ENCODE measurements at places on chromosomes 5 and 9.

- DNase-seq: peak; percentile 50
These were observed 13.9 kb downstream of the STC2 start for GRCh38 chr5:173314166-173314952.

GRCh38 chr9:33111631-33112030 lies 35.2 kb upstream of the SMU1 start:
- no peak for DNase-seq

DNA sequence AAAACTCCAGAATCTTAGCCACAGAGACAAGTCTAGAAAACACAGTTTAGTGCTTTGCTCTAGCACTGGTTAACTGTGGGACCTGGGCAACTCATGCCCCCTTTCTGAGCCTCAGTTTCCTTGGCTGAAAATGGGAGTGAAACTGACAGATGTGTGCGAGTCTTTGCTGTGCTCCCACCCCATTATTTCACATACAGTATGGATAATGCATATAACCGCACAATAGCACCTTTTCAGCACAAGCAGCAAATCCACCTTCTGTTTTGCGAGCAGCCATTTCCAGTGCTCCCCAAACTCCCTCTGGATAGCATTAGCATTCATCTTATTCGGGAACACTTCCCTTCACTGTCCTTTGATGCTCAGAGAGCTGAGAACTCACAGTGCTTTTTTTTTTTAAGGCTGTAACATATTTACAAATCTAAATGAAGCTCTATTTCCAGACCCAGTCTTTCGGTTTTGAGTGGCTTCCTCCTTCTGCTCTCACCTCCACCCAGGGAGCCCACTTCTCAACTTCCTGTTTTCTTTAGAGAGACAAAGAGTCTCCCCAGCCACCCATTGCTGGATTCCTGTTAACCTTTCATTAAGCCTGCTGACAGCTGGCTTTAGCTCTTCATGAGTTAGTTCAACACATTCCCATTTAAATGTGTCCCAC lies 49.2 kb downstream of the TIMD4 start:
- DNase-seq: no peak

DNA sequence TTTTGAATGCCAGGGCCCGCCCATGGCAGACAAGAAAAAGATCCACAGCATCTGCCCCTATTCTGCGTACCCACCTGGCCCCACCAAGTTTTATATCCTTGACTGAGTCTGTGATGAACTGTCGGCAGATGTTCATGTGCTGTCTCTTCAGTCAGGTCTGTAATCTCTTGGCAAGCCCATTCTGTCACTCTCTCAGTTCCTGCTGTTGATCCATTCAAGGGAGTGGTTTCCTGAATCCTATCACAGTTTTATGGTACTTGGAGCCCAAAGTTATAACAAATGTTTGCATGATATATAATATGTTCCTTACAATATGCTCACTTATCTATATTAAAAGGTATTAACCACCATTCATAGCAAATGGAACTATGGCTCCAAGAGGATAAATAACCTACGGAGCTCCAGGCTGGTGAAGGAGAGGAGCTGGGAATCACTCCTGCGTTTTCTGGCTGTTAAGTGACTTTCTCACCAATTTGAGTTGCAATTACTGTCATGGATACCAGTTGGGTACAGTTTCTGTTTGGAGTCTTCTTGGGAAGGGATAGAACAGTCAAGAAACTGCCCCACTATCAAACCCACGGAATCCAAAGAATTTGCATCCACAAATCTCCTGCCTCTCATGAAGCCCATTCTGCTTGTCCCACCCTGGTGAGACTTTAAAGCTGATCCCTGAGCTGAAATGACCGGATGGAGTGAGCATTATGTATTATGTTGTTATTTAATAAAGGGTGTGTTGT lies 103.4 kb upstream of the SPRY4 start:
- no peak for DNase-seq

DNA sequence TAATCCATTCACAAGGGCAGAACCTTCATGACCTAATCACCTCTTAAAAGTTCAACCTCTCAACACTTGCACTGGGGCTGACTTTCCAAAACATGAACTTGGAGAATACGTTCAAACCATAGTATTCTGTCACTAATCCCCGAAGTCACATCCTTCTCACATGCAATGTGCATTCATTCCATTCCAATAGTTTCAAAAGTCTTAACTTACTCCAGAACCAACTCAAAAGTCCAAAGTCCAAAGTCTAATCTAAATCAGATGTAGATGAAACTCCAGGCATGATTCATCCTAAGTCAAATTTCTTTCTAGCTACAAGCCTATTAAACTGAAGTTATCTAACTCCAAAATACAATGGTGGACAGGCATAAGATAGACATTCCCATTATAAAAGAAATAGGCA lies 21.7 kb upstream of the ADAMTSL1 start:
- DNase-seq: peak; percentile 59

DNA sequence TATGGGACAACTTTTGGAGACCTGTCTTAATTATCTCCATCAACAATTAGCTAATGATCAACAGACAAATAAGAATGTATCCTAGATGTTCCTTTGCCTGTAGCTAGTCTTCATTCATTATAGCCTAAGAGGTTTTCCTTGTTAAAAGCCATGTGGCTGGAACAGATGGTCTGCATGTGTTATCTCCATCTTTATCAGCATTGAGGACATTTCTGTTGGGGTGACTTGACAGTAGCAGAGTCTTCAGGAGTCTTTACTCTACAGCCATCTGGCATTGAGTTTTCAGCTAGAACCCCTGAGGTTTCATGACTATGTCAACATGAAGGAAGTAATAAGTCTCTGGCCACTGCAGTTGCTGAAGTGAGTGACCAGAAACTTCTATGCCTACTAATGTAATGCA lies 106.6 kb upstream of the TLE4 start:
- DNase-seq: no peak

GRCh38 chr5:175713930-175714329 lies 56.1 kb downstream of the HRH2 start:
- DNase-seq: no peak

GRCh38 chr5:50807661-50808060 lies 141.2 kb downstream of the PARP8 start:
- DNase-seq: peak; percentile 2

- DNase-seq: no peak
These were observed 164.1 kb downstream of the PRR16 start for GRCh38 chr5:120628156-120628555.

- no peak for DNase-seq
These were observed 22.2 kb downstream of the TNFSF8 start for GRCh38 chr9:114908104-114908622.

GRCh38 chr5:96031811-96032261 lies 70.2 kb upstream of the ELL2 start:
- peak; percentile 59 for DNase-seq

GRCh38 chr9:34653151-34654072 lies 1.4 kb downstream of the IL11RA start:
- DNase-seq: peak; percentile 47

- no peak for DNase-seq
These were observed 1877.3 kb upstream of the ACO1 start for GRCh38 chr9:30507166-30507565.

GRCh38 chr5:66329078-66329477 lies 185.0 kb downstream of the SREK1 start:
- no peak for DNase-seq

DNA sequence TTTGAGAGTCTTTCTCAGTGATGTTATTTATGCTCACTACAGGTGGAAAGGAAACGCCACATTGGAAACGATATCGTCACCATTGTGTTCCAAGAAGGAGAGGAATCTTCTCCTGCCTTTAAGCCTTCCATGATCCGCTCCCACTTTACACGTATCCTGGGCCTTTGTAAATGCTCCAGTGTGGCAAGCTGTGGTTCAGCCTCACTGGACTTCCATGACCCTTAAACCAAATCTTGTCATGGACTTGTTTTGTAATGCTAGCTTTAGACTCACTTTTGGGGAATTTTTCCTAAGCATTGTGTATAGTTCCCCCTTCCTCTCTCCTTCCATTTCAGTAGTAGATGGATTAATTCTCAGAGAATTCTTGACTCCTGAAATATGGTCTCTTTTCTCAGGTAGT lies 60.9 kb upstream of the SLC2A8 start:
- peak; percentile 23 for DNase-seq

DNA sequence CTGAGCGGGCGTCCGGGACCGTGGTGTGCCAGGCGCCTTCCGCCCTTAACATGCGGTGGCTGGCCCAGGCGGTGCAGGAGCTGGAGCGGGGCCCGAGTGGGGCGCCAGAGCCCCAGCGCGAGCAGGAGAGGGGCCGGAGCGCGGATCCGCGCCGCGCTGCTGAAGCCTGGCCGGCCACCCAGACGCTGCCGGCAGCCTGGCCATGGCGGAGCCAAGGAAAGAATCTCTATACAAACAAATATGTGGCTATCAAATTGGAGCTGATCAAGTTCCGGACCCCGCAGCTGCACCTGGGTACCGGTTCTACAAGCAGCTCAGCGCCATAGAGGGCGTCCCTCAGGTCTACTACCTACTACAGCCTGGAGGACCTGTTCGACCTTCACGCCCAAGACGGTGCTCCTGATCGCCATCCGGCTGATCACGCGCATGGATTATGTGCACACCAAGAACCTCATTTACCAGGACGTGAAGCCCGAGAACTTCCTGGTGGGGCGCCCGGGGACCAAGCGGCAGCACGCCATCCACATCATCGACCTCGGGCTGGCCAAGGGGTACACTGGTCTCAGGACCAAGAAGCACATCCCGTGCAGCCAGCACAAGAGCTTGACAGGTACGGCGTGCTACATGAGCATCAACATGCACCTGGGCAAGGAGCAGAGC lies 55.8 kb downstream of the JAK2 start:
- no peak for DNase-seq

DNA sequence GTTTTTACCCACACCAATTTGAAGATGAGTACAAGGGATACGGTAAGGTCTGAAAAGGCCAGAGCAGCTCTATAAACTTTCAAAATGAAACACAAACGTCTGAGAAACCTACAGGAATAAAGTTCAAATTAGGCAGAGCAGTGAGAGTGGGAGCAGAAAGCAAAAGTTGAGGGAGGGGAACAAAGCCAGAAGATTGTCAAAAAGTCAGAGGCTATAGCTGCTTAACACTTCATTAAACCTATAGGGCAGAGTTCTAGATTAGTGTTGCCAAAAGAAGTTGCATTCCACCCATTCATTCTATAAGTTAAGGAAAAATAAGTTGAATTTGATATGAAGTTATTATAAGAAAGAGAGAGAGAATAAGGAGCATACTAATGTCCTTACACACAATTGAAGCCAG lies 309.6 kb upstream of the CD180 start:
- no peak for DNase-seq

DNA sequence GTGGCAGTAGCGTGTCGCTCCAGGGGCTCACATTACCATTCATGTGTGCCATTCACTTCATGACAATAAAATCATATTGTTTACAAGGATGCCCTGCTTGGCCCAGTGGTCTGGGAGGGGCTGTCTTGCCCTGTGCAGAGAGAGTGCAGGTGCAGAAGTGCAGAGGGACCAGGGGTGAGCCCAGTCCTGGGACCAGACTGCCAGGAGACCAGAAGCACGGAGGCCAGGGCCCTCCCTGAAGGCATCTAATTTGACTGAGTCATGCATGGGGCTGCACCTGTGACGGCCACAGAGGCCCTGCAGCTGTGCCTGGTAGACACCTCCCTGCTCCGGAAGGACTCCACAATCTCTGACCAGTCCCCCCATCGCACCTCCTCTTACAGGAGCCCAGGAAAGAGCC lies 164.4 kb upstream of the FOXD4L5 start:
- no peak for DNase-seq

- DNase-seq: no peak
These were observed 23.7 kb downstream of the RALGPS1 start for GRCh38 chr9:126938327-126938726.

DNA sequence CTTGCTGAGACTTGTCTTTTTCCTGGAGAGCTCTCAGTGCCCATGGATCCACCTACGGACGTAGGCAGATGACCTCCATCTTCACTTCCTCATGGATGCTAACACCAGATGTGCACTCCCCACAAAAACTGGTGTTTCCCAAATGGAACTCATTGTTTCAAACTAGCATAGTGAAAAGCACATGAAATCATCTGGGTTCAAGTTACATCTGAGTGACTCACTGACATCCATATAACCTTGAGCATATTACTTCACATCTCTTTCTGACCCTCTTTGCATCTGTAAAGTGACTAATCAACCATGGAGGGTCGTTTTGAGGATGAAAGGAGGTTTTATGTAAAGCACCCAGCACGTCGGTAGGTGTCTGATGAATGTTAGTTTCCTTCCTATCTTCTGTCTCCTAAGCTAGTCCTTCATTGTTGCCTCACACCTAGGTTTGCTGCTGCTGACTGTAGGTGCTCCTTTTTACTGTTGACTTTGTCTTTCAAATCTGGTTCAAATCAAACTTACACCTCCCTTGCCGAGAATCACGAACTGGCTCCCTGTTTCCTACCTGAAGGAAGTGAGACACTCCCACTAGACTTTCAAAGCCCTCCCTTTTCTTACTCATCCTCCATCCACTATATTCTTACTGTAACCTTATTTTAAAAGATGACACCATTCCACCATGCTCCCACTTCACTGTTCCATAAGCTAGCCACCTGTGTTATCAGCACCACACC lies 10.3 kb downstream of the OCLN start:
- peak; percentile 66 for DNase-seq

- peak; percentile 82 for DNase-seq
These were observed 157.2 kb upstream of the DMRT1 start for GRCh38 chr9:684054-684890.

- peak; percentile 16 for DNase-seq
These were observed 149.4 kb upstream of the TARS1 start for GRCh38 chr5:33291216-33292000.

DNA sequence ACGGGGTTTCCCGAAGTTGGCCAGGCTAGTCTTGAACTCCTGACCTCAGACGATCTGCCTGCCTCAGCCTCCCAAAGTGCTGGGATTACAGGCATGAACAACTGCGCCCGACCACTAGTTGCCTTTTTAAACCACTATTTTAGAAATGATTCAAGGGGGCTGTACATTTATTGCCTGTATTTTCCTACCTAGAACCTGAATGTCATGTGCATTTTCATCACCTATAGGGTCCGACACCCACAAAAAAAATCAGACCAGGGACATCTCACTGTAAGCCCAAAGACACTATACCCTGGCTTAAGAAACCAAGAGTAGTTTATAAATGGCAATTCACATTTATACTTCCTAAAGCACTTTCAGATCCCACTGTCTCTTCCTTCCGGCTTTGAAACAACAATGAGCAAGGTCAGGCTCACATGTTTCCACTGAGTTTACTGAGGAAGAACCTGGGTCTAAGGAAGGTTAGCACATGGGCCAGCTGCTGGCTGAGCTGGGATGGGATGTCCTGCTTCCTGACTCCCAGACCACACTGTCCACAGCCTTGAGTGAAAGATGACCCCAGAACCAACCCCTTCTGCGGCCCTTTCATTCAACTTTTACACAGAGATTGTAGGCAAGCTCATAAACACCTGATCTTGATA lies 87.3 kb downstream of the SERINC5 start:
- no peak for DNase-seq

- DNase-seq: no peak
These were observed 9.5 kb downstream of the CDK20 start for GRCh38 chr9:87964826-87965225.

DNA sequence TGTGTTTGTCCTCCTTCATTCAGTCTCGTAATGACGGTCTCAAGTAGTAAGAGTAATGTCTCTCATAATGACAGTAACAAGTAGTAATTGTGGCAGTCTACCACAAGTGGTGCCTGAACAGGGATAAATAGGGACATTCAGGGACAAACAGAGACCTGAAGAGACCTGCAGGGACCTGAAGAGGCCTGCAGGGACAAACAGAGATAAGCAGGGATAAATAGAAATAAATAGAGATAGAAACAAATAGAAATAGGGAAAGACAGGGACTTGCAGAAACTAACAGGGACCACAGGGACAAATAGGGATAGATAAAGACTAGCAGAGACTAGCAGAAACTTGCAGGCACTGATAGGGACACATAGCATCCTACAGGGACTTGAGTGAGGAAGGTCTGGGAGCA lies 7.9 kb downstream of the UGT3A2 start:
- DNase-seq: no peak

- no peak for DNase-seq
These were observed 92.6 kb upstream of the LMX1B start for GRCh38 chr9:126521089-126521488.

All from fibroblast of the aortic adventitia (primary cell).